SW 1271 (cell line): ENCODE measurements at places on chromosomes 12 and 14.
A peak's percentile ranks its signal among the peaks of the same experiment; 100 is the strongest.

- peak; percentile 81 for DNase-seq
These were observed 20.0 kb downstream of the BORCS5 start for GRCh38 chr12:12376646-12377448.

GRCh38 chr12:62135553-62136200 is 124.5 kb upstream of the USP15 start:
- no peak for DNase-seq

DNA sequence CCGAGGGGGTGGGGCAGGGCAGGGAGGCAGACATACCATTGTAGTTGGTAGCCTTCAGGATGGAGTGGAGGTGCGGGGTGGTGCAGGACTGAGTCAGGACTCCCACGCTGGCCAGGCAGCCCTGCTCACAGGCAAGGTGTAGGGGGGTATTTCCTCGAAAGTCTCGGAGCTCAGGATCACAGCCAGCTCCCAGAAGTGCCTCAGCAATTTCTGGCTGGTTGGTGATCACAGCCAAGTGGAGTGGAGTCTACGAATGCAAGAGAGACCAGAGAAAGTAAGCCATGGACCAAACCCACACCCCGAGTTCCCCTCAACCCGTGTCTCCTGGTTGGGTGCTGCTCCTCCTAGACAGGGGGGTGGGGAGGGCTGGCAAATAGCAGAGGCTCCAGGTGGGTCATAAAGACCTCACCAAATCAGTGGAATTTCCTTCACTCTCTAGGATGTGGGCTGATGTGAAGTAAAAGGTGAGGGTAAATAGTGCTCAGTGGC is 1.4 kb downstream of the NFKBIA start:
- DNase-seq: no peak

DNA sequence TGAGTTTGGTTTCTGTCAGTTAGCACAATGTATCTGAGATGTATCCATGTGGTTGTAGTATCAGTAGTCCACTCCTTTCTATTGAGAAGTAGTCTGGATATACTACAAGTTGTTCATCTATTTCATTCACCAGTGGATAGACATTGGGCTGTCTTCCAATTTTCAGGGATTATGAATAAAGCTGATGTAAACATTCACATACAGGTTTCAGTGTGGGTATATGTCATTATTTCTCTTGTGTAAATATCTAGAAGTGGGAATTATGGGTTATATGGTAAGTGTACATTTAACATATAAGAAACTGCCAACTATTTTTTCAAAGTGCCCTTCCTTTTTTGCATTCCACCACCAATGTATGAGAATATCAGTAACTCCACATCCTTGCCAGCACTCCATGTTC is 35.9 kb downstream of the PHLDA1 start:
- no peak for DNase-seq

GRCh38 chr12:58458102-58458501 is 462.2 kb downstream of the LRIG3 start:
- no peak for DNase-seq

DNA sequence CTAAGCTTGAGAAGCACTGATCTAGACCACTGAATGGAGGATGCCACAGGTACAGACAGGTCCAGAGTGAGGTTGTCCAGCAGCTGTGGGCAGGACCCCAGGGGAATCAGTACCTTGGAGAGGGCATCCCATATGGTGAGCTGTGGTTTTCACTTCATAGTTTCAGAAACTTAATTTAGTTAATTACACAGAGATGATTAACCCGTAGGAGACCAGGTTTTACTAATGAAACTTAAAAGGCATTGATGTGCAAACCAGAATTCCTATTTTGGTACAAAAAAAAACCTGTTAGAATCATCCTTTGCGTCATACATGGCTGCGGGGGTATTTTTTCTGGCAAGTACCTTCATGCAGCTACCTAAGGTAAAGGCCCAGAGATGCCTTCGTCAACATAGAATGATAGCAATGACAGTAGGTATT is 159.3 kb downstream of the DACT1 start:
- DNase-seq: no peak

- no peak for DNase-seq
These were observed at the start of gene BHLHE41 for GRCh38 chr12:26124446-26125399. Gene BHLHE41, minus strand, starts transcription at chr12:26125037. Its CDS starts 258 bp downstream, at chr12:26124779.

DNA sequence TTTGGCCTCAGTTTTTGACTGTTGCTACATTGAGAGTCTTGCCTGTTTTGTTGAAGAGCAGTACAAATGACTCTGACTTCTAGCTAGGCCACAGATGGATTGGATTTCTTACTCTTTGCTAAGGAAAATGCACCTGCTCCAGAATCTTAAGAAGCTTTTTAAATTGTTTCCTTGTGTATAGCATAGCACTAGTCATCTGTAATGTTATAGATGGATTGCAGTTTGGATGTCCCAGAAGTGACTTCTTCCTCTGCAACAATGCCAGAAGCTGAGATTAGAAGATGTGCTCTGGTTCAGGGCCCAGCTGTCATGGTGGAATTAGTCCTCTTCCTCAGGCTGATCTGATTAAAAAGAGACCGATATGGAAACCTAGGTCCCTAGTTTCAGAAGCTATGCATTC is 67.9 kb downstream of the DAAM1 start:
- DNase-seq: no peak

DNA sequence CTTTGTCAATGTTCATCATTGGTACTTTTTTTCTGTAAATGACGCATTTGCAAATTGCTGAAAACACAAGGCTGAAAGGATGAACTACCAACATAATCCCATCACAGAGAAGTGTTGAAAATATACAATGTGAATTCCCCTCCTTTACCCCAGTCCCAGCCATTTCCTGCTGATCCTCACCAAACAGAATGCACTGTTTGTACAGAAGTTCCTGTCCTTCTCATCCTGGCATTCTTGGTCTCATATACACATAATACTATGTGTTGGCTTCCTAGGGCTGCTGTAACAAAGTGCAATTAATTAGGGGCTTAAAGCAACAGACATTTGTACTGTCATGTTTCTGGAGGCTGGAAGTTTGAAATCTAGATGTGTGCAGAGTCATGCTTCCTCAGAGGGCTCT is 836.2 kb upstream of the MGAT4C start:
- DNase-seq: no peak

GRCh38 chr12:65596514-65597091 is 227.7 kb upstream of the HMGA2 start:
- no peak for DNase-seq

GRCh38 chr14:74616996-74617700 is 5.1 kb upstream of the LTBP2 start:
- no peak for DNase-seq

DNA sequence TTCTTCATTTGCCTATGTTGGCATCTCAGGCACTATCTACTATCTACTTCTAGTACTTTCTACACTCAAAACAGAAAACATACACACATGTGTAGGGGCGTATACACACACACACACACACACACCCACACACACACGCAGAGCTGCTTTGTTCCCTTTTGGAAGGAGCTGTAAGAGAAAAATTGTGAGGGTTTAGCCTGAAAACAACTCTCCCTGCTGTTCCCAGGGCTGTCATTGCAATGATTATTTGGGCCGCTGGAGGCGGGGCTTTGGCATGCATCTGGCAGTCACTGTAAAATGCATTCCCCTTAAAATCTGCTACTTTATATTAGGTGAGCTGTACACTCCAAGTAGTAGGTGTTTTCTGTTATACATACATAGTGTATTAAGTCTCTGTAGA is 29.1 kb upstream of the SLC38A2 start:
- DNase-seq: no peak

- DNase-seq: no peak
These were observed 41.7 kb downstream of the BICD1 start for GRCh38 chr12:32148372-32148771.

DNA sequence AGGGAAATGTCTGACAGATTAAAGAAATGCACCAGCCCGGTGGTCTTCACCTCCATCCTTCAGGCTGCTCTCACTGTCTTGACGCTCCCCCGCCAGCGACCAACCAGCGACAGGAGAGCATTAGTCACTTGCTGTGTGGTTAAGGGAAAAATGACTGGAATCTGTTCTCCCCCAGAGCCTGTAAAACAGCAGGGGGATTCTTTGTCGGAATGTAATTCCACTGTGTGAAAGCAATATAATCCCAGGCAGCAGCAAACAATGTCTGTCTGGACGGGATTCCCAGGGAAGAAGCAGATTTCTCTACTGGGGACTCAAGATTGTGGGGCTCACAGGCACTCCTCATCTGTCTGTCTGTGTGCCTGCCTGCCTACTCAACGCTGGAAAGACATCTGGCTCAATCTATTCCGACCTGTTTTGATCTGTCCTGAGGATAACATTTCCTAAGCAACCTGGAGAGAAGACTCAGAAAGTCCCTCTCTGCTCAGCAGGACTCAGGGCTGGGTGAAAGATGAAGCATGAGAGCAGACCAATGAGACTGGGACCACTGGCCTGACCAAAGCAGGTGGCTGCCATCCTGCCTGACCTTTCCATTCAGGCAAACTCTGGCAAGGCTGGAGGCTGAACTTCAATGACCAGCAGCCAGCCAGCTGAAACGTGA is 54.6 kb downstream of the NUAK1 start:
- peak; percentile 53 for DNase-seq

DNA sequence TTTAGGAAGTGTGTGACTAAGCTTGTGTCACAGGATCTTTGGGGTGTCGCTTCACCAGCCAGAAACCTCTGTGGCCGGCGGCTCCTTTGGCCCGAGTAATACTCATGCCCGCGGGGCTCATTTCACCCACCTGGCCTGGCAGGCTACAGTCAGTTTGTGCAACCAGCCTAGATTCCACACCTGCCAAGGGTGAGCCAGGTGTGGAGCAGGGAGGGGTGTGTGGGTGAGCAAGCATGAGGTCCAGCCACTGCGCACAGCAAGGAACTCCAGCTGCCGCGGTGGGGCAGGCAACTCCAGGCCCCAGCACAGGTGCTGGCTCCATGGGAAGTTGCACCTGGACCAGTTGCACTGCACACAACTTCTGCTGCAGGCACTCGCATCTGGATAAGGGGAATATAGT is 462.3 kb upstream of the LRFN5 start:
- no peak for DNase-seq

- no peak for DNase-seq
These were observed 50.3 kb downstream of the DAD1 start for GRCh38 chr14:22538671-22539228.

DNA sequence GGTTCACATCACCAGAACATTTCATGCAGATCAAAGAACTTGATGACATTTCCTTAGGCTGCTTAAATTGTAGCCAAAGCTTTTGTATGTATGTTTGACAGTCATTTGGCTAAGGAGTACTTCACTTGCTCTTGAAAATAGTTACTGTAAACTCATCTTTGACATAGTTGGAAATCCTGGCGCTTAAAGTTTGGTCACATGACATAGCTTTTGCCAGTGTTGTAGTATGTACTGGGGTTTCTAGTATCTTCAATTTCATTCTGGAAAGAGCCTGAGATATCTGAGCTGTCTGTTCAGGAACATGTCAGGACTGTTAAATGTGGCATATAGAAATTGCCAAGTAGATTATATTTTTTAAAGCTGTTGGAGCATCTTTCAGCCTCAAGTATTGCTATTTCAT is 55.7 kb downstream of the WDR20 start:
- no peak for DNase-seq

DNA sequence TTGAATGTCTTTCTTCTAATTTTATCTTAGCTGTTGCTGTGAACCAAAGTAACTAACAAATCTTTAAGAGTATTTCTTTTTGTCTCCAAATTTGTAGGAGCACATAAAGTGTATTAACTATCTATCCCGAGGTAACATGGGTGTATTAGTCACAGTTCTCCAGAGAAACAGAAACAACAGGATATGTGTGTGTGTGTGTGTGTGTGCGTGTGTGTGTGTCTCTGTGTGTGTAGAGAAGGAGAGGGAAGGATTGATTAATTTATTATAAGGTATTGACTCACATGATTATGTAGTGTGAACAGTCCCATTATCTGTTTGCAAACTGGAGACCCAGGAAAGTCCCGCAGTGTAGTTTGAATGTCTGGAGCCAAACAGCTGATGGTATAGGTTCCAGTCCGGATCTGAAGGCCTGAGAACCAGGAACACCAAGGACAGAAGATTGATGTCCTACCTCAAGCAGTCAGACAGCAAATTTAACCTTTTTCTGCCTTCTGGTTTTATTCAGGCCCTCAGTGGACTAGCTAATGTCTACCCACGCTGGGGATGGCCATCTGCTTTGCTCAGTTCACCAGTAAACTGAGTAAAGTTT is 14.4 kb downstream of the G2E3 start:
- DNase-seq: no peak

- no peak for DNase-seq
These were observed 147.6 kb downstream of the PHETA1 start for GRCh38 chr12:111221062-111222026.

- DNase-seq: no peak
These were observed 846.8 kb downstream of the NRXN3 start for GRCh38 chr14:79016828-79017505.

DNA sequence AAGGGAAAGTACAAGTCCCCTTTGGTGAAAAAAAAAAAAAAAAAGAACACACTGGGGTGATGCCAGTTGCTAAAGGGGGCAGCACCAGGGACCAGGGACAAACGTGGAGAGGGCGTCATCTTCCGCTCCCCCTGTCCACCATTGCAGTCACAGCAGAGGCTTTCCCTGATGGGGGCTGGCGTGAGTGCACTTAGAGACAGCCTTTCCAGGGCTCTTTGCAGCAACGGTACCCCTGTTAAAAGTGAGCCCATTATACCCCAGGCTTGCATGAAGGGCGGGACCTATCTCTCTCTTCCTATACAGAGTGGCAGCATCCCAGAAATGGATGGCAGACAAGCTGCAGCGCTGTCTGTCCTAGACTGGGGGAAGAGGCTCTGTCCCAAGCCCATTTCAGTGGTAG is 155.0 kb downstream of the KCNK10 start:
- no peak for DNase-seq

- no peak for DNase-seq
These were observed 20.3 kb upstream of the PPP4R4 start for GRCh38 chr14:94153750-94154342.

DNA sequence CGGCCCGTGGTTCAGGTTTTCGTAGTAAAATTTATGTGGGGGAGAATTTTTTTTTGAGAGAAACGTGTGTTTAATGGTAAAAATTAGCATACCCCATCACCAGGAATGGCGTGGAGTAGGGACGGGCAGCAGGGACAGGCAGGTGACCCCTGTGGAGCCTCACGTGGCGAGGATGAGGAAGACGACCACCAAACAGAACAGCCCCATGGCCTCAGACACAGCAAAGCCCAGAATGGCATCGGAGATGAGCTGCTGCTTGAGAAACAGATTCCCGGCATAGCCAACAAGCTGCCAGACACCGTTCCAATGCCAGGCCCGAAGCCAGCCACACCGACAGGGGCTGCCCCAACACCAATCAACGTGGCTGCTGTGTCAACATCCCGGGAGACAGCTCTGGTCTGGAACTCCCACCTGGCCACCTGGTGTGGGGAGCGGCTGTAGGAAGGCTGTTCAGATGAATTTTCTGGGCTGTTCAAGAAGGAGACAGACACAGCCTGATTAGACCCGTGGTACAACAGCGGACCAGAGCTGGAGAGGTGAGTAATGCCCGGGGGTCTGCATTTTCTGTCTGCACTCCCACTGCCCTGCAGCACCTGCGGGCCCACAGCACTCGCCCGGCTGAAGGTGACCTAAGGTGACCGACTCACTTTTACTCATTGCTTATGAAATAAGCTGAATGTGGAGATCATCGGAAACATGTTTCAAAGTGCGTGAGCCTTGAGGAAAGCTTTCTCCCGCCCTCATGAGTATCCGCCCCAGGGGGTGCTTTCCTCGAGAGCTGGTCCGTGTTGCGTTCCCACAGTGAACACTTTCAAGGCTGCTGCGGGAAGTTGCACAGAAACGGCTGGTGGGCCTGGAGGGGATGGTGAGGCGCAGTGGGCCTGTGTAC is 10.6 kb downstream of the TMEM121 start:
- no peak for DNase-seq
